ENCODE measurements at places on chromosomes 6 and 20.

- DNase-seq: peak; percentile 84
Observed at GRCh38 chr6:27096834-27097511, 150.5 kb upstream of the PRSS16 start.

GRCh38 chr6:158799051-158799792 is 19.9 kb downstream of the EZR start:
- peak; percentile 46 for DNase-seq

GRCh38 chr6:14543971-14544585 is 426.5 kb downstream of the CD83 start:
- no peak for DNase-seq

GRCh38 chr6:34315780-34316179 is 67.0 kb upstream of the SMIM29 start:
- DNase-seq: no peak

DNA sequence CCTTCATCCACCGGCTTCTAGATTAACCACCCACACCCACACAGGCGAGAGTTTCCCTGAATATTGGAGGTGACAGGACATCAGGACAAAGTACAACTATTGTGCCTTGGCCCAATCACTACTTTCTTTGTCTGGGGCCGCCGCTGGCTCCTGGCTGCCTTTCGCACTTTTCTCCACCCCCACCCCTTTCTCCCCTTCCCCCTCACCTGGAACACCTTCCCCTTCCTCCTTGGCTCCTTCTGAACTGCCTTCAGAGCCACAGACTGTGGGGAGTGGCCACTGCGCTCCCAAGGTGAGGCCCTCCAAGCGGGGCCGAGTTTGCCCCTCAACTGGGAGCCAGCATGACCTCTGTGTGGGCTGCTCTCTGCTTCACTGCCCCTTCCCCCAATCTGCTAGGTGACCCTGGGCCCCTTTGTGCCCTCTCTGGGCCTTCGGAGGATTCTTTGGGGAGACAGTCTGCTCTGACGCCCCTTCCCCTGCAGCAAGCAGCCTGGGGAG is 3.0 kb upstream of the VEGFA start:
- no peak for DNase-seq

GRCh38 chr6:17683428-17683827 is 23.3 kb downstream of the NUP153 start:
- no peak for DNase-seq

DNA sequence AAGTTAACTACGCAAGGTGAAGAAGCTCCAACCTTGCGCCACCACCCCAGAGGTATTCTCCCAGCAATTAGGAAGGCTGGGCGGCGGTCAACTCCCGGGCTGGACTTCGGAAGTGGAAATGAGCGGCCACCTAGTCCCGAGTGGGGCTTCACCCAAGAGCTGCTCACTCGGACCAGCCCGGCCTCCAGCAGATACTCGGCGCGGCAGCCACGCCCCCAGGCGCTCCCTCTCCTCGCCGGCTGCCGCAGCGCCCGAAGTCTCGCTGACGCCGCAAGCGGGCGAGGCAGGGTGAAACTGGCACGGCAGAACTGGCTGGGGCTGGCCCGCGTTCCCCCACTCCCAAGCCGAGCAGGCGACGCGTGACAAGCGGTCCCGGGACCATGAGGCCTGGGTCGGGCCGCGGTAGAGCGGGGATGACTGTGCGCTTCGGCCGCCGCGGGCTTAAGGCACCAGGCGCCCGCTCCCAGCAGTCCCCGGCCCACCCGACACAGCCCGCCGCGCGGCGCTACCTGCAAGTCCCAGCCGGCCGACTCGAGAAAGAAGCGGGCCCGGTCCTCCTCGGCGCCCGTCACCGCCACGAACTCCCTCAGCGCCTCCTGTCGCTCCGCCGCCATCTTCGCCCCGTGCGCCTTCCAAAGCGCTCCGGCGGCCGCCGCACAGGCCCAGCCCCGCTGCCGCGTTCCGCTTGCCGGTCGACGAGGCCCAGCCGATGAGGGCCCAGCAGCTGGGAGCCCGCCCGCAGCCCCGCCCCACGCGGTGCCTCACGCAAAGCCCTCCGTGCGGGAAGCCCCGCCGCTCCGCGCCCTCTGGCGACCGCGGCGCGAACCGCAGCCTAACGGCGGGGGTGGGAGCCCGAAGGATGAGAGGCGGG is at the start of gene NSFL1C:
Gene NSFL1C, minus strand, starts transcription at position 639 of the 871 bp plus-strand sequence. Its CDS starts 25 bp downstream, at position 614.
- peak; percentile 91 for DNase-seq

GRCh38 chr20:13441388-13441787 is 197.3 kb downstream of the TASP1 start:
- DNase-seq: no peak
